Left ventricle myocardium superior (tissue), 1 donor: ENCODE measurements at places on chromosomes 13 and 19.

DNA sequence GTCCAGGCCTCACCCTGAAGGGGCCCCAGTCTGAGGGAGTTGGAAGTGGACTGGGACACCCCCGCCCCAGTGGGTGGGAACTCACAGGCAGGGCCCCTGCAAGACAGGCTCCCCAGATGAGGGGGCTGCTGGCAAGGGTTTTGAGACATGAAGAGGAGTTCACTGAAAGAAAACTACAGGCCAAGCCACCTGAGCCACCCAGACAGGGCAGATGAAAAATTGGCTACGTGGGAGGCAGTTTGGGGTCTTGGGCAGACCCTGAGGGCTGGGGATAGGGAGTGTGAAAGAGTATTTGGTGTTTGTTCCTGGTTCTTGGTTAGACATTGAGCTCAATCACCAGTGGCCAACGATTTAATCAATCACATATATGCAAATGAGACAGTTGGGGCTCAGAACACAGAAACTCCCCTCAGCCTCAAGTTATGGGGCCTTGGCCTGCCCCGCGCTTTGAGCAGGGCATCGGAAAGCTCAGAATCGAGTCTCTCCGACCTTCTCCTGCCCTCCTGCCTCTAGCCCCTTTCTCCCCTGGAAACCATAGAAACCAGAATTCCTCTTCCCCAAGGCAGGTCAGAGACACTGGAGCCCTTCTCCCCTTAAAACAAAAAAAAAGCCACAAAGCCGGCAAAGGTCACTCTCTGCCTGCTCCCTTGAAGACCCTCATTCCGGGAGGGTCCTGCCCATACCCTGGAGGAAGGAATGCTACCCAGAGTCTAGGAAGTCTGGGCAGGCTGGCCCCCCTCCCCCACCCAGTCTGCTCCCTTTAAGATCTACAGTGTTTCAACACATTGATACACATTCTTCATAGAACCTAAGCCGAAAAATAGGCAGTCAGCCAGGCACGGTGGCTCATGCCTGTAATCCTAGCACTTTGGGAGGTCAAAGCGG lies 1.3 kb upstream of the ISYNA1 start:
- no peak for DNase-seq

GRCh38 chr13:111856571-111856970 lies 210.4 kb upstream of the SOX1 start:
- DNase-seq: no peak

DNA sequence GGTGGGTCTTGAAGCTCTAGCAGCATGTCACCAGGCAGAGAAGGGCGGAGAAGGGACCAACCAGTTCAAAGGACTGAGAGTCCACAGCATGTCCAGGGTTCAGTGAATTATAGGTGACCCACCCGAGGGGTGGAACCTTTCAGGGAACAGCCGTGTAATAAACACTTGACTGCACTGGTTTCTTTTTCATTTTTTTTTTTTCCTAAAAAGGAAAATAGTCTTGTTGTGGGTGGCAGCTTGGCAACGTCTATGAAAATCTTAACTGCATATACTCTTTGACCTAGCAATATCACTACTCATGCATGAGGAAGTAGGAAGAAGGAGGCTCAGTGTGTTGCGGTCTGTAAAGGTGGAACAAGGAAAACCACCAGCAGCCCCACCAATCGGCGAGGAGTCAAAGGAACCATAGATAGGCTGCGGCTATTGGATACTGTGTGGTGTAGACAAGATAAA lies 13.0 kb upstream of the MYH14 start:
- no peak for DNase-seq

GRCh38 chr19:41025871-41026270 lies 34.8 kb downstream of the CYP2B6 start:
- DNase-seq: no peak
